Cortex of kidney (tissue), 1 donor: ENCODE measurements at places on chromosomes 7 and 10.

- no peak for DNase-seq
Measured at GRCh38 chr7:15886626-15887025, 200.1 kb upstream of the MEOX2 start.

DNA sequence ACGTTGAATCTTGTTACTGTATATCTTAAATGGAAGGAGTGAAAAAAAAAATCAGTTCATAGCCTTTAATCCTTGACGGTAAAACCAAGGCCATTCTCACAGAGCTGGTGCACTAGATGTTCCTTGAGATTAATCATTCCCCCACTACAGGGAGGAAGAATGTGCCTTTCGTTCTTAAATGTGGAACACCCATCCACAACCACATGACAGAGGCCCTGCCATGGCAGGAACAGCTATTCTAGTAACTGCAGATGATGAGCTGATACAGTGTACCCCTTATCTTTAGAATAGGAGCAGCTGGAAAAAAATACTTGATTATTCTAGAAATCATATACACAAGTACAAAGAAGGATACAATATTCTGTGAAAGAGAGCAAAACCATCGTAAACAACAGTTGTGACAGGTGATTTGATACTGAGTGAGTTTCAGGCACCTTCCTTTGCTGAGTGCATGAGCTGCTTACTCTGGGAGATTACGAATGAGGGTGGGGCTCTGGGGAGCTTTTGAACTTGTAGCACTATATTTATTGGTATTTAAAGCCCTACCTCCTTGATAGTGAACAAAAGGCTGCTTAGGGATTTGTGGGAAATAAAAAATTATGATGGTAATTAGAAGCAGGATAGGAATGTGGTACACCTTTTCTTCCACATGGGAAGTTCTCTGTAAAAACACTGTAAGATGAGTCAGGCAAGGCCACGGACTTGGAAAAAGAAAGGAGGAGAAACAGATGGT is 244.4 kb upstream of the SLC26A5 start:
- no peak for DNase-seq

DNA sequence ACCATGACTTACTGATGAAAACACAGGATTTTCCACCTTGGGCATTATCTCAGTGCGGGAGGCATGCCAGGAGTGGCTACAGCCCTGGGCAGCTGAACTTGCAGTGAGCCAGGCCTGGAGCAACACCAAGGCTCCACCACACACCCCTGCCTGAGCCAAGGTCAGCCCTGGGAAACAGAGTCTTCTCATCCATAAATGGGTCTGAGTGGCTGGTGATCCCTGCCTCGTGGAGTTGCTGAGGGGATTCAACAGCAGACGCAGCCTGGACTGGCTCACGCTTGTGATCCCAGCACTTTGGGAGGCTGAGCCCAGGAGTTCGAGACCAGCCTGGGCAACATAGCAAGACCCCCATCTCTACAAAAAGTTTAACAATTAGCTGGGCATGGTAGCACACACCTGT is 32.2 kb downstream of the SPOCK2 start:
- no peak for DNase-seq

- no peak for DNase-seq
Measured at GRCh38 chr7:129652914-129653313, 41.4 kb downstream of the NRF1 start.

GRCh38 chr10:101721806-101722205 is 26.8 kb upstream of the FBXW4 start:
- DNase-seq = no peak

GRCh38 chr10:132893090-132893489 is 49.3 kb downstream of the CFAP46 start:
- no peak for DNase-seq

DNA sequence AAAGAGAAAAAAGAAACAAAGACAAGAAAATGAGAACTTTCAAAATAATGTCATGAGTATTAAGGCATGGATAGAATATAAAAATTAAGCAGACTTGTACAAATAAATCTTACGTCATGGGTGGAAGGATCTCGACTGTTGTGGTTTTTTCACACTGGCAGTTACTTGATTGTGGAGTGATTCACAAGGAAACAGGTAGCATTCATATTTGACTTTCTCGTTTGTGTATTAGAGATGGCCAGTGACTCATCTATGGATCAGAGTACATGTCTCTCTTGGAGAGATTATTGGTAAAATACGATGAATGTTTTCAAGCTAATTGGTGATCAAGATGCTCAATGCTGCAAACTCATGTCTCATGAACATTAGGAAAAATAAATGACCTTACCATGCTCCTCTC is 564.3 kb downstream of the GATA3 start:
- DNase-seq = no peak
